ENCODE measurements at places on chromosomes 1 and 21.

DNA sequence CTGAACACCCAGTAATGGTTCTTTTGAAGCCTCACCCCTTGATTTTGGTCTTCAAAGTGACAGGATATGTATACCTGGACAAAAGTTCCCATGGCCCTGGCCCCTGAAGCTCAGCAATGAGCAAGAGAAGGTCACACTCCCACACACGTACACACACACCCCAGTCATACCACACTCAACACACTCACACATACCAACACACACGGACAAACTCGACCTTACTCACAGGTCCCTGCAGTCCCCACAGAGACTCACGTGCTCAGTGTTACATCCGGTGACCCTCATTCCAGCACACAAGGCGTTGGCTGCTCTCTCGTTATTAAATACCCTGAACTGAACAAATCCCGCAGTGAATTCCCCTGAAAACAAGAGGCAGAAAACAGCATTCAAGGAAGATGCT, 5.9 kb downstream of the ITLN1 start:
- DNase-seq: no peak

GRCh38 chr1:189983166-189983890, 494.3 kb downstream of the BRINP3 start:
- DNase-seq: no peak

GRCh38 chr21:39456665-39457064, 4.9 kb downstream of the SH3BGR start:
- no peak for DNase-seq

DNA sequence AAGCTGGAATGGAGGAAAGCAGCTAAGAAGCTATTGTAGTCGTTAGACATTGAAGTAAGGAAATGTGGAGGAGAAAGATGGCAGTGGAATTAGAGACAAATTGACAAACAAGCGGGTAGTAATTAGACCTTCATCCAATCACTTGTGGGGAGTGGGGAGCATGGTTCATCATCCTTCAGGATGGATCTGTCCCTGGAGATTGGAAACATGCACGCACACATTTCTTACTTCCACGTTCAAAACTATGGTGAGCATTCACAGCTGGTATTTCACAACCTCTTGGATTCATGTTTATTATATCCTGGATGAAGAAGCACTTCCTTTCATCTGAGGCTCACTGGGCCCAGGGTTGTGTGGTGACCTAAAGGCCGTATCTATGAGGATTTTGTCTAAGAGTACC, 188.1 kb downstream of the ST6GALNAC3 start:
- DNase-seq: no peak

GRCh38 chr1:3598051-3598491, 13.2 kb downstream of the MEGF6 start:
- DNase-seq: no peak

DNA sequence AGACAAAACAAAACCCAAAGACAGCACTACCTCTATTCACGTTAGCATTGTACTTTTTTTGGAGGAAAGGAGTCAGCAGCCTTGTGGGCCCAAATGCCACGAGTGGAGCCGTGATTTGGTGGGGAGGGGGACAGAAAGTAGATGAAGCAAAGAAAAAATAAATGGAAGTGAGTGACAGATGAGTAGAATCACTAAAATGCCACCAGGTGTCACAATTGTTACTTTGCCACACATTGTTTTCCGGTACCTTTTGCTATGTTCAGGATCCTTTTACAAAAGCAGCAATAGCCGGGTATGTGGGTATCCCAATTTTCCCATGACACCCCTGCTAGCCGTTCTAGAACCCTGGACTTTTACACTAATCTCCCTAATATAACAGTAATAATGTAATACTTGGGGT, 85.0 kb upstream of the AK4 start:
- DNase-seq: no peak

DNA sequence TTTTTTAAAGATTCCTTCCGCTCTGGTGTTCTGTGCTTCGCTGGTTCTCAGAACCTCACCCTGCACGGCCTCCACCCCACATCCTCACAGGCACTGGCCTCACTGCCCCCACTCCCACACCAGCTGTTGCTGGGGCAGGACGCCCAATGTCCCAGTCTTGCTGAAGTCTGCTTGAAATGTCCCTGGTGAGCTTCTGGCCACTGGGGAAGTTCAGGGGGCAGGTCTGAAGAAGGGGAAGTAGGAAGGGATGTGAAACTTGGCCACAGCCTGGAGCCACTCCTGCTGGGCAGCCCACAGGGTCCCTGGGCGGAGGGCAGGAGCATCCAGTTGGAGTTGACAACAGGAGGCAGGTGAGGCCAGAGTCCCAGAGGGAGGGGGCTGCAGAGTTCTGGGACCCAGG, at the start of gene C1QA:
TSS of gene C1QA (plus strand) at position 276 of the 400 bp plus-strand sequence. CDS start 989 bp downstream, outside the sequence.
- DNase-seq: no peak

DNA sequence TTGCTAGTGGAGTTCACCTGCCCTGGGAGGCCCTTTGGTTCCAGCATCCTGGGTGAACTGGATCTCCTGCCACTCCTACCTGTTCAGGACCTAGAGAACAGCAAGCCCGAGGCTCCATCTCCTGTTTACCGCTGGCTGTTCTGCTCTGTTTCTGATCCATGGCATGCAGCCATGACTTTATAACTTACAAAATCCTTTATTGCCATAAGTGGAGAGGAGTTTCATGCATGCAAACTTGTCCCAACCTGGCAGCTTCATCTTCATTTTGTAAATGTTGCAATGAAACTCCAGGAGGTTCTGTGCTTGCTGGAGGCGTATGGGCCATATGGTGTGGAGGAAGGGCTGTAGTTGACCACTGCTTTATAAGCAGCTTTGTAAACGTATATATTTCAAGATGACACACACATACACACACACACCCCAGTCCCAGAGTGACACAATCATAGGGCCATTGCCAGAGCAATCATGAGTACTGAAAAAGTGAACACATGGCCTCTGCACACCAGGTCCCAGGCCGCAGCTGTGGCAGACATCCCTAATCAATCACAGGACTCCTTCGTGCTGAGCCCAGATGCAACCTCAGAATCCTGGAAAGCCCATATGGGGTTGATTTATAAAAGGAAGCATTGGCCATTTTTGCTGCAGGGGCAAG, 69.0 kb downstream of the UBIAD1 start:
- no peak for DNase-seq

DNA sequence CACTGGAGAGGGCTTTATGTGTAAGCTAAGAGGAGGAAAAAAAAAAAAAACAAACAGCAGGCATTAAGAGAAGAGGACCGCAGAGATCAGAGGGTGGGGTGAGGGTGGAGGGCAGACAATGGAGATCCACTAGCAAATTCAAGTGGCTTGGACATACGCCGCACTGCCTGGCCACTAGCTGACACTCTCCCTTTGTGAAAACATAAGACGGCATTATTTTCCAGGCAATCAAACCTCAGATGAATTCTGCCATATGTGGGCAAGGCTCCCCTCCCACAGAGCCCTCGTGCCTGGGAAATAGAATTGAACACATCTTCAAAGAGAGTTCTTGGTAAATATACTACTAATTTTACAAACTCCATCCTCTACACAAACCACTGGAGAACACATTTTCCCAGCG, 53.6 kb downstream of the ERG start:
- no peak for DNase-seq

DNA sequence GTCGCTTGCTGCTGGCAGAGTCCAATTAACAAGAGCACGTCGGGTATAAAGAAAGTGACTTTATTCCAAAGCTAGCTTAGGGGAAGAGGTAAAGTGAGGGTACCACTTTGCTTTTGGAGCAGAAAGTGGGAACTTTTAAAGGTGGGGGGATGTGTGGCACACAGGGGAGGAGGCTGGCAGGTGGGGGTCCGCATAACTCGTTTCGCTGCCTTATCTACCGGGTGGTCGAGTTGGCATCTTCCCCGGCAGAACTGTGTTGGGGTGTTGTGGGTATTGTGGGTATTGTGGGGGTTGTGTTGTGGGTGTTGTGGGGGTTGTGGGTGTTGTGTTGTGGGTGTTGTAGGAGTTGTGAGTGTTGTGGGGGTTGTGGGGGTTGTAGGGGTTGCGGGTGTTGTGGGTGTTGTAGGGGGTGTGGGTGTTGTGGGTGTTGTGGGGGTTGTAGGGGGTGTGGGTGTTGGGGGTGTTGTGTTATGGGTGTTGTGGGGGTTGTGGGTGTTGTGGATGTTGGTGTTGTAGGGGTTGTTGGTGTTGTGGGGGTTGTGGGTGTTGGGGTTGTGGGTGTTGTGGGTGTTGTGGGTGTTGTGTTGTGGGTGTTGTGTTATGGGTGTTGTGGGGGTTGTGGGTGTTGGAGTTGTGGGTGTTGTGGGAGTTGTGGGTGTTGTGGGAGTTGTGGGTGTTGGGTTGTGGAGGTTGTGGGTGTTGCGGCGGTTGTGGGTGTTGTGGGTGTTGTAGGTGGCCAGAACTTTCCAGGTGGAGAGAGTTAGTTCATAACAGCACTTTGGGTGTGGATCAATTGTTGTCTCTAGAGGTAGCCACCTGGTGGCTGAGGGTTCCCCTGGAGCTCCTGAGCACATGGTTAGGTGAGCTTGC, 52.7 kb downstream of the AGPAT3 start:
- peak; percentile 36 for DNase-seq

DNA sequence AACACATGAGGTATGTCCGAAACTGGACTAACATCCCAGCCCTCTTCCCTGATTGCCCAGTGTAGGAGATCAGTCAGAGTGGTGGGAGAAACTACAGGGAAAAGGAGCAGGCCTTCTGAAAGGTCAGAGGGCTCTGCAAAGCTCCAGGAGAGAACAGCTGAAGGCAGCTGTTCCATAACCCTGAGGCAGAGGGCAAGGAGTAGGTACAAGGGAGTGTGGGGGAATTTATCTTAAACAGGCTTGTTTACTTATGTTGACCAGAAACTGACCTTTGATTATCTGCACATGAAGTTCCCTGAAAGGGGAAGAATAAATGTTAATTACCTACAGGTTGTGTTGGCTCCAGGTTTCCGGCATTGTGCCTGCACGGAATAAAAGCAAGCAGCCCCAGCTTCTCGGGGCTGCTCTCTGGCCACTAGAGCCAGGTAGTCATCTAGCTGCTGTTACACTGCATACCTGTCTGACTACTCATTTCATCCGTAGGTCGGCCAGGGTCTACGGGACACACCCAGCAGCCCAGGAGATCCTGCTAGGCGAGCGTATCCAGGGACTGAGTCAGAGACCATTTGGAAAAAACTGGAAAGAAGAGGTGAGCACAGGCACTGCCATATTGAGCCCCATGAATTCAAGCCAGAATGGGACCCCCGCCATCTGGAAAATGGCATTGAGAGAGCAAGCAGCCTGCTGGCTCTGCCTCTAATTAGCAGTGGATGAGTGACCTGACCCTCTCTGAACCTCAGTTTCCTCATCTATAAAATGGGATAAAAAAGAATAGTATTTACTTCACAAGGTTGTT, 14.9 kb upstream of the PAQR7 start:
- no peak for DNase-seq

- DNase-seq: no peak
Measured at GRCh38 chr1:92372164-92372563, 73.3 kb downstream of the RPAP2 start.

- DNase-seq: no peak
Measured at GRCh38 chr1:75841421-75841820, 44.7 kb downstream of the MSH4 start.

DNA sequence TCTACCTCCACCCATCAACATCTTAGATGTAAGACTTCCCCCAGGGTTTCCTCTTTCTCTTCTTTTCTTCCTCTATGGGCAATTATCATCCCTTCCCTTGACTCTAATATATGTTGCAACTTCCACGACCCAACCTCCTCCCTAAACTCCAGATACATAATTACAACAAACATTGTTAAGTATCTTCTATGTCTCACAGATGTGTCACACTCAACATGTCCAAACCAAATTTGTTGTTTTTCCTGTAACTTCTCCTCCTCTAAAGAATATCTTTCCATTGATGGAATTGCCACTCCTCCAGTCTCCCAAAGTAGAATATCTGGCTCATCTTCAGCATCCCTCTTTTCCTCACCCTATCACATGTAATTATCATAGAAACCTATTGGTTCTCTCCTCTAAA, 314.2 kb downstream of the RWDD3 start:
- DNase-seq: no peak

- DNase-seq: no peak
Measured at GRCh38 chr1:208499601-208500000, 255.4 kb upstream of the PLXNA2 start.

DNA sequence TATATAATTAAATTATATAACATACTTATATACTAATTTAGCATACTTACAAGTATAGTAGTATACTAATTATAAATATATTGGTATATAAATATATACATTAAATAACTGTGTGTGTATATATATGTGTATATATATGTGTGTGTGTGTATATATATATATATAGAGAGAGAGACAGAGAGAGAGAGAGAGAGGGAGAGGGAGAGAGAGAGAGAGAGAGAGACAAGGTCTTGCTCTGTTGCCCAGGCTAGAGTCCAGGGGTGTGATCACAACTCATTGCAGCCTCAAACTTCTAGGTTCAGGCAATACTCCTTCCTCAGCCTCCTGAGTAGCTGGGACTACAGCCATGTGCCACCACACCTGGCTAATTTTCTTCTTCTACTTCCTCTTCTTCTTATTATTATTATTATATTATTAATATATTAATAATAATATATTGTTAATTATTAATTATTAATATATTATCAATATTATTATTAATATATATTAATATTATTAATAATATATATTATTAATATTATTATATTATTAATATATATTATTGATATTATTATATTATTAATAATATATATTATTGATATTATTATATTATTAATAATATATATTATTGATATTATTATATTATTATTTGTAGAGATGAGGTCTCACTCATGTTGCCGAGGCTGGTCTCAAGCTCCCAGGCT, 185.5 kb downstream of the CRB1 start:
- no peak for DNase-seq

Measured in activated CD4-positive, alpha-beta T cell treated with anti-CD3 and anti-CD28 coated beads, Interleukin-2, amount 50 U/mL, for 48 hours (primary cell).